ENCODE measurements at places on chromosomes 1 and 21. TPM values are rescaled to one million over a fixed set of nuclear protein-coding genes. Genes with fewer than 3 reads are reported as not detected.

The LCE2D gene
- total RNA-seq, result not detected

The ATP1A4 gene
- total RNA-seq, result not detected

The DPT gene
- 2.4 TPM for total RNA-seq

The LPAR3 gene
- 0.29 TPM for total RNA-seq

The C8A gene
- not detected for total RNA-seq

The PADI2 gene
- total RNA-seq, result under 0.01 TPM

The GJA8 gene
- total RNA-seq, result not detected

The MFAP2 gene
- total RNA-seq, result 72.2 TPM

The CYP4X1 gene
- total RNA-seq, result 0.59 TPM

The CD34 gene
- under 0.01 TPM for total RNA-seq

The CXADR gene
- 0.36 TPM for total RNA-seq

The ARHGAP30 gene
- total RNA-seq, result not detected

The ADAR gene
- 118 TPM for total RNA-seq

The RAB3B gene
- 14.5 TPM for total RNA-seq

The KDF1 gene
- total RNA-seq, result not detected

The LCA5L gene
- total RNA-seq, result 2.9 TPM

The UBXN11 gene
- total RNA-seq, result 6.2 TPM

The HRNR gene
- not detected for total RNA-seq

The PLCH2 gene
- not detected for total RNA-seq

The RGS4 gene
- 130 TPM for total RNA-seq

The OR14K1 gene
- total RNA-seq, result 0.36 TPM

The TMEM82 gene
- total RNA-seq, result not detected

The UTS2 gene
- 0.29 TPM for total RNA-seq

The FCER1G gene
- 0.29 TPM for total RNA-seq

The CAPZA1 gene
- total RNA-seq, result 159 TPM

The LCE1F gene
- not detected for total RNA-seq

The A3GALT2 gene
- under 0.01 TPM for total RNA-seq

The TRAPPC10 gene
- total RNA-seq, result 36.2 TPM

The CD1B gene
- total RNA-seq, result not detected

The AQP10 gene
- total RNA-seq, result not detected

The HES5 gene
- not detected for total RNA-seq

The MYCL gene
- total RNA-seq, result 0.88 TPM

The ABCB10 gene
- total RNA-seq, result 12.4 TPM

The GBP7 gene
- not detected for total RNA-seq

The SPRR4 gene
- total RNA-seq, result not detected

The FCRL5 gene
- under 0.01 TPM for total RNA-seq

The LCE2C gene
- not detected for total RNA-seq

The SPATA46 gene
- not detected for total RNA-seq

The SYTL1 gene
- under 0.01 TPM for total RNA-seq

The PIGM gene
- 7.4 TPM for total RNA-seq

The CFH gene
- total RNA-seq, result 145 TPM

The CD101 gene
- under 0.01 TPM for total RNA-seq

The HMCN1 gene
- 178 TPM for total RNA-seq

The LCE1B gene
- not detected for total RNA-seq

The SETD4 gene
- 15.9 TPM for total RNA-seq

The ESPN gene
- total RNA-seq, result not detected

The NCMAP gene
- total RNA-seq, result not detected

The PARS2 gene
- 7.4 TPM for total RNA-seq

The TMEM52 gene
- total RNA-seq, result not detected

The EXTL1 gene
- total RNA-seq, result 3.2 TPM

The BRINP3 gene
- not detected for total RNA-seq

The NUCKS1 gene
- total RNA-seq, result 132 TPM
